ENCODE measurements at places on chromosomes 4 and X. TPM values are rescaled to one million over a fixed set of nuclear protein-coding genes. Genes with fewer than 3 reads are reported as not detected.

Gene MAGED4B
- 8.3 TPM for total RNA-seq

Gene RBM46
- total RNA-seq, result not detected

DNA sequence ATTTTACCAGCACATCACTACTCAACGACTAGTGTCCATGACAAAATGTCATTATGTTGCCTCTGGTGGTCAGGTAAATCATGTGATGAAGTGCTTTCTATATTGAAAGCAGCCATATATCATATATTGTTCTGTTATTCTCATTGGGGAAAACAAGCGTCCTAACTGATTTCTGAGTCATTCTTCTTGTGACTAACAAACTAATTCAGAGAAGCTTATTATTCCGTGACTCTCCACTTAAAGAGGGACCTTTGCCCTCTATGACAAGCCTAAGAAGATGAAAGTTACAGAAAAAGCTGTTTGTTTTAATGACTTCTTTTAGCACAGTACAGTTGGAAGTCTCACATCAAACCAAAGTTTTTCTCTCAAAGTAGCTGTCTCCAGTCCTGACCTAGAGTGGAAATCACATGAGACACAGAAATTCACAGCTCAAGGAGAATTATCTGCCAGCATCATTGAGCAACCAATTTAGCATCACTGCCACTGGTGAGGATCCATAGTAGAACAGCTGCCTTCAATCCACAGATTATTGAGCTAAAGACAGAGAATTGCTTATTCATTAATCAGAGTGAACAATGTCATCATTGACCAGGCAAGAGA, 36.4 kb downstream of the ASB9 start:
- no peak for DNase-seq

- no peak for DNase-seq
Measured at GRCh38 chrX:150870487-150871340, 27.8 kb downstream of the CD99L2 start.

- DNase-seq, result no peak
Measured at GRCh38 chr4:61336488-61336887, 136.4 kb downstream of the ADGRL3 start.

GRCh38 chrX:23332101-23332887, 2.4 kb upstream of the PTCHD1 start:
- peak; percentile 46 for DNase-seq

DNA sequence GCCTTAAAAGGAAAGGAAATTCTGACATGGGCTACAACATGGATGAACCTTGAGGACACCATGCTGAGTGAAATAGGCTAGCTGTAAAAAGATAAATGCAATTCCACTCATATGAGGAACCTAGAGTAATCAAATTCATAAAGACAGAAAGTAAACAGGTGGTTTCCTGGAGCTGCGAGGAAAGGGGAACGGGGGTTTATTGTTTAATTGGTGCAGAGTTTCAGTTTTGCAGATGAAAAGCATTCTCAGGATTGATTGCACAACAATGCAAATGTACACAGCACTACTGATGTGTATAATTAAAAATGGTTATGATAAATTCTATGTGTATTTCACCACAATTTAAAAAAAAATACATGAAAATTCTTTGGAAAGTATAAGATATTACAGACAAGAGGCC, 24.0 kb downstream of the PLRG1 start:
- DNase-seq, result no peak

DNA sequence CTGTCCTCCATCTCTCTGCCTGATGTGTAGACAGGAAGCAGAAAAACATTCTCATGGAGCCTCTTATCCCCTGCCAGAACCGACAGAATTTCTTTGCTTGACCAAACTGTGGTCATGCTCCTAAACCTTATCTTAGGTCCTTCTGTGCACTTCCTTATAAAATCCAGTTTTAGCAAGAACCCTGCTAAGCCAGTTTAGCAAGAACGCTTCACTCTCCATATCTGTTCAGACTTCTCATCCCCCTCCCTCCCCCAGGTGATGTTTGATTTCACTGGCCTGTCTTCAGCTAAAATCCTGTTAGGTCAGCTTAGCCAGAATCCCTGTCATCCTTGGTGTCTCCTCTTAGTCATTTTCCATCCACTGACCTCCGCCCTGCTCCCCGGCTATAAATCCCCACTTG, 1130.9 kb upstream of the PRKX start:
- no peak for DNase-seq

- DNase-seq, result no peak
Measured at GRCh38 chrX:63258144-63258543, 93.0 kb downstream of the SPIN4 start.

Data from ureter (tissue), 1 donor.